Pulmonary artery endothelial cell (primary cell): ENCODE measurements at places on chromosomes 4 and X.

- DNase-seq = no peak
Observed at GRCh38 chr4:45284400-45285085, 558.2 kb upstream of the GNPDA2 start.

DNA sequence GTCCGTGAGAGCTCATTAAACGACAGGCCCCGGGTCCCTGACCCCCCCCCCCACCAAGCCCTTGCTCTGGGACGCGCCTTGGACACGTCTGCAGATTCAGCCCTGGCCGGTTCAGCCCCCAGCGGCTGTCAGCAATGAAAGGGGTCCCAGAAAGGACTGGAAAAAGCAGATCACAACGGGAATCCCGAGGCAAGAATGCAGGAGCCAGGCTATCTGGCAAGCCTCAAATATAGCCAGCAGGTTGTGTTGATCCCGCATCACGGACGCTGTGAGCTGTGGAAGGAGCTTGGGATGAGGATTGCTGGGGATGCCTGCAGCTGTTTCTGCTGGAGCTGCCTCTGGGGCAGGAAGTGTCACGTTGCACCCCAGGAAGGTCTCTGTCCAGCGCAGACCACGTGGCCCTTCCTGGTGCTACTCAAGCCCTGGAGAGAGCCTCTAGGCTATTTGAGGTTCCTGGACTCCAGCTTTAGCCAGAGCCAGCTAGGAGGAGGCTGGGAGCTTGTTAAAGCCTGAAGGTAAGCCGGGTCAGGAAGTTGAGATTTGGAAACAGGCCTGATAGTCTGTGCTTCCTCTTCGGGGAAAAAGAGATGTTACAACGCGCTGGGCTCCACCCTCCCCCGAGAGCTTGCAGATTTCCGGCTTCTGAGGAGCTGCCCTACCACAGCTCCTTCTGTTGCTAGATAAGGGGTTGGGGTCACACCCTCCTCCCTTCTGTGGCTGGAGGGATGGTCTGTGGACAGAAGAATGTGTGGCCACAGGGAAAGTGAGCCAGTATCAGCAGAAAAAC is 19.3 kb upstream of the CSF2RA start:
- DNase-seq = no peak

DNA sequence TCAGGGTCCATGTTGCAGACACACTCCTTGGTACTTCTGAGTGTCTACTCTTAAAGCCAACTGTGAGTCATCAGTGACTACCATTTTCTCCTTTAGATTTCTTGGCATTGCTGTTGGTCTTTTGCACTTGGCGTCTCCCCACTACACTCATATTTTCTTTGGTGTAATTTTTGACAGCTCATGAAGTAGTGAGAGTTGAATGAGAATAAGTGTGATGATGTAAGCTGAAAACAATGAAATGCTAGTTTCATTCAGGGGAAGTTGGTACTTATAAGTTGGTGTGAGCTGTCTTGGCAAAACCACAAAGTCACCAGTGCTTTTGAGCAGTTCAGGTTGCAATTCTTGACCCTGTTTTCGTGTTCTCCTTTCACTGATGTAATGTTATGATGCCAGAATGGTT is 142.9 kb upstream of the ARX start:
- DNase-seq = no peak

DNA sequence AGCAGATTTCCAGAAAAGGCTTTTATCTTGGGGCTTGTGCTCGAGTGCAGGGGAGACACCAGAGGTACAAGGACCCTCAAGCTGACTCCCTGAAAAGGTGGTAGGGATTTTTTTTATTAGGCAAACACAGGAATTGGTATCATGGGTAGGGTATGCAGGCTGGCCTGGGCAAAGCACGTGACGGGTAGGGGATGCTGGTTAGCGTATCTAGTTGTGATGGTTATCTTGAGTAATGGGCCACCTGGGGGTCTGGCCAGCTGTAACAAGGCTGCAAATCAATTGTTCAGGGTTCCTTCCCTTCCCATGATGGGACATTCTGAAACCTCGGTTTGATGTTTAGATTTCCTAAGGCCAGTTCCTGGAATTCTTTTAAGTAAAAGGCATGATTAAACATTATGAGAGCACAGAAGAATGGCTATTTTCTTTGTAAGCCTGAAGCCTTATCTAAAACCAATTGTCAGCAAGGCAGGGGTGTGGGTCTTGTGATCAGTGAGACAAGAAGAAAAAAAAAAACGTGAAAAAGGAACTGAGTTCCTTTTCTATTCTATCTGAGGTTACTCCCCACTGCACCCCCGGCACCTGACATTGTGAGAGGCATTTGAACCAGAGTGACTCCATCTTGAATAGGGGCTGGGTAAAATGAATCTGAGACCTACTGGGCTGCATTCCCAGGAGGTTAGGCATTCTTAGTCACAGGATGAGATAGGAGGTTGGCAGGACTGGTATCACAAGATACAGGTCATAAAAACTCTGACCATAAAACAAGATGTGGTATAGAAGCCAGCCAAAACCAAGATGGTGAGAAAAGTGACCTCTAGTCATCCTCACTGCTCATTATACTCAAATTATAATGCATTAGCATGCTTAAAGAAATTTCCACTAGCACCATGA is 64.2 kb upstream of the S100G start:
- no peak for DNase-seq

DNA sequence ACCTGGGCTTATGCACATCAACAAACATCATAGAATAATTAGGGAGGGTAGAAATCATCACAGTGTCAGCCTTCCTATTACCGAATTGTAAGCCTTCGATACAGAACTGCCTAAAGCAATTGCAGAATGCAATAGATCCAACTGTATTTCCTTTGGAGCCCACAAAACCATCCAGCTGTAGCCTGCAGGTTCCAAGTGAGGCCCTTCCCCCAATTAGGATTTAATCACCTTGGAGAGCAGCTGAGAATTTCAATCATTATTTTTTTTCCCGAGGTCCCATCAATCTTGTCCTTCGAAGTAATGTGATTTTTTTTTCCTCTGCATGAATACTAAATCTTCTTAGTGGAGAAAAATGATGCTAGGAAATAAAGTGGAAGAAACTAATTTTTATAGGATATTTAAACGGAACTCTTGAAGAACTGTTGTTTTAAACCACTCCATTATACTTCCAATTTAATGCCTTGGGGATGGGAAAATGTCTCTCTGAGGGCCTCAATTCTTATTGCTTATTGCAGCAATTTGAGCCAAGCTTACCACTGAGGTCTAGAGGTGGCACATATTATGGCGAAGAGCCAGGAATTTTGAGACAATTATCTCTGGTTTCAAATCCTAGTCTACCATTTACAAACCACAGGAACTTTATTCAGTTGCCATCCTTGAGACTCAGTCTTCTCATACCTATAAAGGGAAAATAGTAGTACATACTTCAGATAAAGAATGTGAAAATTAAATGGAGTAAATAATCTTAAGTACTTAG is 953.4 kb upstream of the IGFBP7 start:
- DNase-seq = no peak

DNA sequence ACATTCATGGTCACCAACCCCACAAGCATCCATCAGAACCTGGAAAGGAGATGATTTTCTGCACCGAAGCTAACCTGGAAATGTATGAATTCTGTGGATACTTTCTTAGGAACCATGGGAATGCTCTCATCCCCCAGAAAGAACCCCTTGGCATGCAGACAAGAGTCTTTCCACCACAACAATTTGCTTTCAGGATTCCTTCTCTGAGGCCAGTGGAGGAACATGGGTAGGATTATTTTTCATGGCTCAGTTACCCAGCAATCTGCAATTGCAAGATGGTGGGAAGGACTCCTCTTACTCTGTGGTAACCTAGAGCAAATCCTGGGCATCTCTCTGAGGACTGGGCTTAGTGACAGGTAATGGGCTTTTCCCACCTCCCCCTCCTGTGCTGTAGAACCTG is 131.9 kb upstream of the MSX1 start:
- no peak for DNase-seq

- no peak for DNase-seq
Observed at GRCh38 chrX:18203631-18204030, 17.1 kb downstream of the BEND2 start.

DNA sequence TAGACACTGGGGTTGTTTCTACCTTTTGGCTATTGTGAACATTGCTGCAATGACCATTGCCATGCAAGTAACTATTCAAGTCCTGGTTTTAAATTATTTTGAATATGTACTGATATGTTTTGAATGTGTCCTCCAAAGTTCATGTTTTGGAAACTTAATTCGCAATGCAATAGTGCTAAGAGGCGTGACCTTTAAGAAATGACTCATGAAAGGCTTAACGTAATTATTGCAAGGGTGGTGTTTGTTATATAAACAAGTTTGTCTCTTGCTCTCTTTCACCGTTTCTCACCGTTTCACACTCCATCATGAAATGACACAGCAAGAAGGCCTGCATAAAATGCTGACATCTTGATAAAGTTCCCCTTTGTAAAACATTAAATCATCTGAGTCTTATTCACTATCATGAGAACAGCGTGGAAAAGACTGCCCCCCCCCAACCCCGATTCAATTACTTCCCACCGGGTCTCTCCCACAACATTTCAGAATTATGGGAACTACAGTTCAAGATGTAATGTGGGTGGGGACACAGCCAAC is 506.9 kb upstream of the FAM47C start:
- DNase-seq = no peak

- DNase-seq = no peak
Observed at GRCh38 chrX:23731951-23732350, 11.1 kb downstream of the ACOT9 start.

DNA sequence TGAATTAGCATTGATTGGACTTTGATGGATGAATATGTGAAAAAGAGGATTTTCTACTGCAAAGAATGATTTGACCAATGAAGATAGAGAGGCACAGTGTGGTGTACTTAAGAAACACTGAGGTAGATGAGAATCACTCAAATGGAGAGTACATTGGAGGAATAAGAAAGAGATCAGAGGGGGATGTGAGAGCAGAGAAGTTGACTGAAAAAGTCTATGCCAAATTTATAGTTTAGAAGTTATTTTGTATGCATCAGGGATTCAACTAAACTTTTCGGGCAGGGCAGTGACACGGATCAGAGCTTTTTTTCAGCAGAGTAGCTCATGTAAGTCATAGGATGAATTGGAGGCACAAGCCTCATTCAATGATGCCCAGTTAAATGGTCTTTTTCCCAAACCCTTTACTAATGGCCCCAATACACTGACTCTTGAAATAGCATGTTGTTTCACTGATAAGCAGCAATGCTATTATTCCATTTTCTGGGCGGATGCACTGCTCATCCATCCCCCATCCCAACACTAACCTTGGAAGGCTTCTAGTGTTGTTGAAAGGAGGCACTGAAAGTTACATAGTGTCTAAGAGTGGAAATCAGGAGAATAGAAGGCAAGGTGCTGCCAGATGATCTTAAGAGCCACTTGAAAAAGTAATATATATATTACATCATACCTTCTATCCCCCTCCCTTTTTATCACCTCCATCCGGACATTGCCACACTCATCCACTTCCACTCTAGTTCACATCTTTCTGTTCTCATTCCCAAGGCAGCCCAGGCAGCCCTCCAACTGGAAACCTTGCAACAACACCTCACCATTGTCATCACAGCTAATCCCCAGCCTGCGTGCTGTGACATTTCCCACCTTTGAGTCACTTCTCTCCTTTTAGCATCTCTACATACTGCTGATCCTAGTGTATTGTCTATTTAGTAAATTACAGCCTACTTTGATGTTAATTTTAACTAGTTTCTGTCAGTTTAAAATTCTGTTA is 46.1 kb downstream of the ARHGAP24 start:
- no peak for DNase-seq

DNA sequence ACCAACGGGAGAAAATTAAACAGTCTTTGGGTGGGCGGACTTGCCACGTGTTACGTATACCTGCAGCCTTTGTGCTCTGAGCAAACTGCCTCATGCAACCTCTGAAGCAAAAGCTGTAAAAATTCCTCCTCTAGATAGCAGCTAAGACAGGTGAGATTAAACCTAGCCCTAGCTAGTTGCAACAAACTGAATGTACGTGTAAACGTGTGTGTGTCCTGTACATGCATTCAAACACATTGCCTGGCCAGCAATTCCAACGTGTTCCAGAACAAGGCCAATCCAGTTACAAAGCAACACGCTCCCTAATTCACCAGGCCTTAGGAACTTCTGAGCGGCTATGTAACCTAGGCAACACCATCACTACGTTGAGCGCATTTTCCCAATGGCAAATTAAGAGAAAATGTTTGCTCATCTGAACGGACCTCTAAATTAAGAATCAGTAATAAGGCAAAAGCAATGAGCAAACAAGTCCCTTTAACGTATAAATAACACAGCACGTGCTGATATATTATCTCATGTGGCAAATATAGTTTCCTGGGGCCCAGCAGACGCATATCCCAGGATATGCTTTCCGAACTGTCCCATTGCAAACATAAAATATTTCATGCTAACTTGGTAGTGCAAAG is 792 bp downstream of the PPID start:
- DNase-seq = no peak

- DNase-seq = no peak
Observed at GRCh38 chr4:85808864-85809263, 333.9 kb downstream of the ARHGAP24 start.

- no peak for DNase-seq
Observed at GRCh38 chrX:8738588-8739189, 6.8 kb upstream of the ANOS1 start.

- DNase-seq = no peak
Observed at GRCh38 chr4:107603430-107603829, 116.6 kb downstream of the PAPSS1 start.

GRCh38 chr4:138927072-138927471 is 88.5 kb upstream of the NOCT start:
- no peak for DNase-seq

DNA sequence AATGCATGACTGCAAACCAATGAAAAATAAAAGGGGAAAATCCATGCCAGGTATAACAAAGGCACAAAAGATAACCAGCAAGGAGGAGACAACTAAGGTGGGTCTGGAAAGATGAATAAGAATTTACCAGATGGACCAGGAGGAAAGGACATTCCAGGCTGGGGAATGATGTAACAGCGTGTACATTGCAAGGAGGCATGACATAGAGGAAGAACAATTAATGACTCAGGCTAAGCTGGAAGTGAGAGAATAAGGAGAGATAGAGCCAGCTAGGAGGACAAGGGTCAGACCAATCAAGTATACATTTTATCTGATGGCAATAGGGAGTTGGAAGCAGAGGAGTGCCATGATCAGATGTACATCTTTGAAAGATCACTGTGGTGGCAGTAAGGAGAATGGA is 57.0 kb downstream of the MTMR8 start:
- DNase-seq = no peak

DNA sequence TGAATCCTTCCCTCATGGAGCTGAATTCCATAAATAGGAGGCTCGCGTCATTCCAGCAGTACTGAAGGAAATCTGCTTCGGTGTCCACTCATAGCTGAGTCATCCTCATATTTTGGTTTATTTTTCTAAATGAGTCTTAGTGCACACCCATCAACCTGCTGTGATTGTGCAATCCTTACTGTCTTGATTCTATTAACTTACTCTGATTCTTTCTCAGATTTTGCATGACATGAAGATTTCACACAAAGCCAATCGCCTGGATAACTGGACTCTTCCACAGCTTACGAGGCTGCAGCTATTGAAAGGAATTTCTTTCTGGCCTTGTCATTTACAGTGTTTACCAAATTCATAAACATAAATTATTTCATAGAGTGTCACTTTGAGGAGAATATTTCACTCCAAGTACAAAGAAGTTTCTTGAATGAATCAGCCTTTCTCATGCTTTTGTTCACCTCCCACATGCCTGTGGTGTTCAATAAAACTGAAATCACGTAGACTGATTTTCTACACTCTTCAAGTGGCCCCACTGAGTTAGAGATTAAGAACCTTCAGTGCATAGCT is 207.6 kb upstream of the SLITRK2 start:
- no peak for DNase-seq

- DNase-seq = no peak
Observed at GRCh38 chr4:112645541-112646329, 8.8 kb downstream of the LARP7 start.
